ENCODE measurements at places on chromosomes 16 and 17.

- DNase-seq, result no peak
Measured at GRCh38 chr17:82353484-82353883, 5.6 kb upstream of the TEX19 start.

DNA sequence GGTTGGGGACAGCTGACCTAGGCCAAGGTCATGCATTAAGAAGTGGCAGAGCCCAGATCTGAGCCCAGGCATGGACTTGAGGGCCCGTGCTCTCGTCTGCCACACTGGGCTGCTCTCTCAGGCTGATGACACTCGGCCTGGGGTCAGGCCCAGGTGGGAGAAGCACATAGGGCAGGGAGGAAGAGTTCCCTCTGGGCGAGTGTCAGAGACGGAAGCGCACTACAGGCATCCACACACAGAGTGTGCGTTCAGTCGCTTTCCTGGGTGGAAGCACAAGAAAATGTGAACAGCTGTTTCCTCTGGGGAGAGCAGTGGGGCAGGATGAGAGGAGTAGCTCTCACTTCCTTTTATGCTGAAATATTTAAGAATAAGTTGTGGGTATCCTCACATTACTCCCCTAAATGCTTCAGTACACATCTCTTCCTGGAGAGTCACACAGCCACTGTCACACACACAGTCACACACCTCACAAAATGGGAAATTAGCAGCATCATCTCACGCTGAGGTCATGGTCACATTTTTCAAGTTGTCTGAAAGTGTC is 59.7 kb downstream of the B9D1 start:
- no peak for DNase-seq

DNA sequence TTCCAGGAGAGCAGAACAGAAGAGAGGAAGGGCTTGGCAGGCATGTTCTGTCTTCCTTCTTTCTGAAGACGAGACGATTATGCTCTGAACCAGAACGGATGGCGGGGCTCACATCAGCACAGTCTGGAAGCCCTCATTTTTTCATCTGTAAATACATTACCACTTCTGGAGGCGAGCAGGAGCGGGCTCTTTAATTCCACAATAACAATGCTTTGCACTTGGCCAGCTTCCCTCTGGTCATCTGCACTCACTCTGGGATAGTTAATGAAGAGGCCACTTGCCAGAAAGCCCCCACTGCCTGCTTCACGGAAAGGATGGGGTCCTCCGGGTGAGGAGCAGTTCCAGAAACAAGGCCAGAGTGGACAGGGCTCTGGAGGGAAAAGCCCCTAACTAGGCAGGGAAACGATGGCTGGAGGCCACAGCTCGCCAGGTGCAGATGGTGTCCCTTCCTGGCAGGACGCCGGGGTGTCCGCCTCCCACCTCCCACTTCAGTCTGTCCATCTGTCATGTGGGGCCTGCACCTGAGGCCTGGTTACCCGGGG is 13.1 kb upstream of the BCAR1 start:
- DNase-seq, result no peak

- no peak for DNase-seq
Measured at GRCh38 chr17:60455378-60455777, 33.1 kb downstream of the CHCT1 start.

DNA sequence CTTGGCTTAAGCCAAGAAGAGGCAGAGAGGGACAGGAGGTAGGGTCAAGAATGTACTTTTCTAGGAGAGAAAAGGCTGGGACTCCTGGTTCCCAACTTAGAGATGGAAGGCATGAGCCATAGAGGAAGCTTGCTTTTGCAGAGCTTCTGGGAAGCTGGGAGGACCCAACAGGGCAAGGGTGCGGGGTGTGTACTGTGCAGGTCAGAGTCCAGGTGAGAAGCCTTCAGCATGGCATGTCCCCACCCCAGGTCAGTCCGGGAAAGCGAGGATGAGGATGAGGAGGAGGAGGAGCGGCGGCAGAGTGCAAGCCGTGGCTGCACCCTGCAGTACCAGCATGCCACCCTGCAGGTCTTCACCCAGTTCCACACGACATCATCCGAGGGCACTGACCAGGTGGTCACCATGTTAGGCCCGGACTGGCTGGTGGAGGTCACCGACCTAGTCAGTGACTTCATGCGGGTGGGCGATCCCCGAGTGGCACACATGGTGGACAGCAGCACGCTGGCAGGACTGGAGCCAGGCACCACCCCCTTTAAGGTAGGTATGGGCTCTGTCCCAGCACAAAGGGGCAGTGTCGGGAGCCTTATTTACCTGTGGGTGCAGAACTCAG is 55.3 kb downstream of the TMEM132E start:
- DNase-seq, result no peak

DNA sequence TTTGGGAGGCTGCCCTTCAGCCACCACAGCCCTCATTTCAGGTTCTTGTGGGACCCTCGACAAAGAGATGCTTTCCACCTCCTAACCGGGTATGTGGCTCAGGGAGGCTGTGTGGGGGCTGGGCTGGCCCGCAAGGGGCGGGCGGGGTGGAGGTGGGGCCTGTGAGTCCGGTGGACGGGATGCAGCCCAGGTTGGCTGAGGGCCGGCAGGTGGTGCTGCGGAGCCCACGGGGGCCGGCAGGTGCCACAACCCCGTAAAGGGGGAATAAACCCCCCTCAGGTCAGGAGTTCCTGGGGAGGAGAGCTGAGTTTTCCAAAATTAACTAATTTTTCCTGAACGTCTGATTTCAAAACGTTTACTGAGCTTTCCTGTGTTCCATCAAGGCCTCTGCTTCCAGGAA is 4.9 kb upstream of the CIAO3 start:
- DNase-seq, result no peak

DNA sequence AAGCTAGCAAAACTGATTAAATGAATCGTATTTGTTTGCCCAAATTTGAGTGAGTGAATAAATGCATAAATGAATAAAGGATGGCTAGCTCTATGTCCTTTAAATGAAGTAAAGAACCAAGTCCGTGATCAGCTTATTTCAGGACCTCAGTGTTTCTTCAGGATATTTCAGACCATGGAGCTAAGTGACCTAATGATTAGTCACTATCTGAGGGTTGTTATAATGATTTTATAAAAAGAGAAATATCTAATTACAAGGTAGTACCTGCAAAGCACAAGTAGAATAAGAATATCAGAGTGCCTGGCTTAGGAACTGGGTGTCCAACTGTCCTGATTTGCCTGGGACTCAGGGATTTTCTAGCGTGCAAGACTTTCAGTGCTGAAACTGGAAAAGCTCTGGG is 12.5 kb downstream of the KCNJ2 start:
- no peak for DNase-seq

DNA sequence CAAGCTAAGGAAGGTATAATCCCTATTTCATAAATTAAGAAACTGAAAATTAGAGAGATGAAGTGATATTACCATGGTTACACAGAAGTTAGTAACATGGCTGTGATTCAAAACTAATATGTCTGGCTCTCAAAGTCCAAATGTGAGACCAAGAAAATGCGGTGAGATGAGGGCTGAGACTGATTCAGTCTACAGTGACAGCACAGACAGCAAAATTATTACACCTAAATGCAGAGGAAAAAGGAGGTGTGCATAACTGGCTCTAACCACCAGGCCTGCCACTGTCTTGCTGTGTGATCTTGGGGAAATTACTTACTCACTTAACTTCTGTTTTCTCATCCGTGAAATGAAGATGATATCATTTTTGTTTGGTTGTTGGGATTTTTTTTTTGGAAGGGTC is 270.0 kb upstream of the SOX9 start:
- DNase-seq, result no peak

DNA sequence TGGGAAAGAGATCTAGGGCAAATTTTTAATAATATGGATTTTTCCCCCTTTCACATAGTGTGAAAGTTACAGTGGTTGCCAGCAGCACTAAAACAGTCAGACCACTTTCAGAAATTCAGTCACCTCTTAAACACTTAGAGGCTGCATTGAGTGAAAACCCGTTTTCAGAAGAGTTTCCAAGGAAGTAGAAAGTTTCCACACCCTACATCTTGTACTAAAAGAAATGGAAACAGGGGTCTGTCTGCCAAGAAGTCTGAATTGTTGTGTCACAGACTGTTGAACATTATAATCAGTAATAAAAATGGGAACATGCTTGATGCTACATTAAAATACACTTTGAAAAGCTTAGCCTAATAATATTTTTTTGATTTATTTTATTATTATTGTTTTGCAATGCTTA is 278.9 kb upstream of the KCNJ16 start:
- DNase-seq, result no peak

GRCh38 chr17:9566067-9566466 is 9.6 kb downstream of the STX8 start:
- no peak for DNase-seq

GRCh38 chr16:74837056-74837455 is 62.4 kb upstream of the FA2H start:
- no peak for DNase-seq

GRCh38 chr17:4800462-4801196 is 1.5 kb downstream of the C17orf114 start:
- DNase-seq, result no peak

DNA sequence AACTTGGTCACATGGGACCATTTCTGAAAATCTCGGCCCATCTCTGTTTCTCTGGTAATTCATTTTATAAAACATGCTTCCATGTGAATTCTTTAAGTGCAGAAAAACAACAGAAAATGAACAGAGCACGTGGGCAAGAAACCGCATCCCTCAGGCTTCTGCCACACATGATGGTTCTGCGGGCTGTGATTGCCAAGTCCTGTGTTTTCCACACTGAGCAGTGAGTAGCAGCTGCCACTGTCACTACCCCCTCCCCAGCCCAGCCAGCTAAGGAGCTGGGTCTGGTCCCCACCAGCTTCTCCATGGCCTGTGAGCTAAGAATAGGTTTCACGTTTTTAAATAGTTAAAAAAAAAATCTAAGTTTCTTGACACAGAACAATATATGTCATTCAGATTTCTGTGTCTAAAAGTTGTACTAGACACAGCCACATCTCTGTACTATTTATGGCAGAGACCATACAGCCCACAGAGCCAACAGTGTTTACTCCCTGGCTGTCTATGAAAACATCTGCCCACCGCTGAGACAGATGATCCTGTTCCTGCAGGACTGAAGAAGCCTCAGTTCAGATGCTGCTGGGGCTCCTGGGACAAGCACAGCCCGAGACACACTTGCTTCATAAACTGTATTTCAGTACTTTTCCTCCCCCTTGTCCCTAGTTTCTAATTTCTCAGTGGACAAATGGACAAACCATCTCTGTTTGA is 41.5 kb downstream of the USP22 start:
- DNase-seq, result no peak

DNA sequence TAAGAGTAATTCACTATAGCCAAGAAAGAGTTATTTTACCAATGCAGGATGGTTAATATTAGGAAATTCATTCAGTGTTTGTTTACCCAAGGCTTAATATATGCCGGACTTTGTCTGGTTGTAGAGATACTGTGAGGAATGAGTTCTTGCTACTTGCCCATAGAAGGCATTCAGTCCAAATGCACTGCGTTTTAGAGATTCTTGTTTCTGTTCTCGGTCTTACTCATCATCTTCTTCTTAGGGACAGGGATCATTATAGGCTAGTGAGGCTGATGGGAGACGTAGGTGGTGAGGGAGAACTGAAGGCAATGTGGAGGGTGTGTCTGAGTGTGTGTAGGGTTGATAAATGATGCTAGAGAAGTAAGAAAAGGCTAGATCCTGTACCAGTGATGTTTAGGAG is 90.7 kb downstream of the OR1D5 start:
- no peak for DNase-seq

DNA sequence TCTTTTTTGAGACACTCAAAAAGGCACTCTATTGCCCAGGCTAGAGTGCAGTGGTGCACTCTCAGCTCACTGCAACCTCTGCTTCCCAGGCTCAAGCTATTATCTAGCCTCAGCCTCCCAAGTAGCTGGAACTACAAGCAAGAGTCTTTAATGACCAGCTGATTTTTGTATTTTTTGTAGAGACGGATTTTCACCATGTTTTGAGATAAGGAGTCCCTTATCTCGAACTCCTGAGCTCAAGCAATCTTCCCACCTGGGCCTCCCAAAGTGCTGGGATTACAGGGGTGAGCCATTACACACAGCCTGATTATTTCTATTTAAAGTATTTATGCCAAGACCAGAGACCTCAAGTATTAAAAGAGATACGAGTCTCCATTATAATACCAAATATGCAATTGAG is 566.1 kb upstream of the CA10 start:
- no peak for DNase-seq

GRCh38 chr17:78546476-78546875 is 30.7 kb downstream of the DNAH17 start:
- no peak for DNase-seq

GRCh38 chr16:8712589-8713361 is 38.4 kb downstream of the ABAT start:
- no peak for DNase-seq

GRCh38 chr17:67358612-67359011 is 7.8 kb downstream of the PSMD12 start:
- DNase-seq, result no peak

- no peak for DNase-seq
Measured at GRCh38 chr17:64628641-64629040, 33.5 kb downstream of the SMURF2 start.

- no peak for DNase-seq
Measured at GRCh38 chr17:79298799-79299198, 224.2 kb downstream of the ENGASE start.

DNA sequence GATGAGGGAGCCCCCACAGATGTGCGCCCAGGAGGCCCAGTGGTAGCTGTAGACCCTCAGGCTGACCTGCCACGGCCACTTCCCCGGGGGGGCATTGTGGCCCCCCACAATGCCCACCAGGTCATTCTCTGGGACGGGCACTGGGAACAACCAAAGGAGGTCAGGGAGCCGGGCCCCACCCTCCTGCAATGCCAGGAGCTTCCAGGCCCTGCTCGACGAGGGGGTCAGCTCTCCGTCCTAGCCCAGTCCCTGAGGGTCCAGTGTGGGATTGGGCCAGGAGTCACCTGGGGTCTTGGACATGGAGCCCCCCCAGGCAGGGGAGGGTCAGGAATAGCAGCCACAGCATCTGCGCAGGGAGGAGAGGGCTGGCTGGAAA is 7.0 kb downstream of the TPSD1 start:
- no peak for DNase-seq

- no peak for DNase-seq
Measured at GRCh38 chr17:245611-246010, 64.2 kb upstream of the DOC2B start.

DNA sequence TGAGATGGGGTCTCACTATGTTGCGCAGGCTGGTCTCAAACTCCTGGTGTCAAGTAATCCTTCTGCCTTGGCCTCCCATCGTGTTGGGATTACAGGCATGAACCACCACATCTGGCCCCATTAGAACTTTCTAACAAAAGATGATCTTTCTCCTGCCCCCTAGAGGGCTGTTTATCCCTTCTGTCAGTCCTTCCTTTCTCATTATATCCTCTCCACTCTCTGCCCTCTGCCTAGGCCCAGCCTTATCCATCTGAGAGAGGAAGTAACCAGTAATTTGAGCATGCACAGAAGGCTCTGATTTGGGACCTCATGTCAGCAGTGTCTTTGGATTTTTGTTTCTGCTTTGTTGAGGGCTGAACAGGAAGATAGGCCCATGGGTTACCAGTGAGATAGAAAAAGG is 4.4 kb upstream of the DHX40 start:
- no peak for DNase-seq

GRCh38 chr16:15518381-15519351 is 84.3 kb downstream of the BMERB1 start:
- DNase-seq, result no peak

- no peak for DNase-seq
Measured at GRCh38 chr17:1384905-1385435, 15.1 kb downstream of the YWHAE start.
